ENCODE measurements at places on chromosomes 7 and 10.
A peak's percentile ranks its signal among the peaks of the same experiment; 100 is the strongest.

GRCh38 chr10:103451091-103451813 is 918 bp downstream of the CALHM2 start:
- peak; percentile 42 for DNase-seq

DNA sequence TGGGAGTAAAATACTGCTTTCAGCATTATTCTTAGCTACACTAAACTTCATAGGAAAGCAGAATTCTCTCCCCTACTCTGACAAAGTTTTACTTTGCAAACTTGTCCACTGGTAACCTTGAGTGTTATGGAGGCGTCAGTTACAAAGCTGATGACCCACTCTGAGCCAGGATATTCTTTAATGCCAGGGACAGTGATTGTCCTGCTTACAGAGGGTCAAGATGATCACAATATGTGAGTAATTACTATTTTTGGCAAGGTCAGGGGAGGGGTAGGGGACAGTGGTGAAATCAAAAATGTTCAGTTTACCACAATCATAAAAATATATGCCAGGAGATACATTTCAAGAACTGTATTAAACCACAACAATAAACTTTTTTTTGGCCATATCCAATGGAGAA is 520.6 kb downstream of the SUGCT start:
- no peak for DNase-seq

GRCh38 chr10:44628921-44629320 is 244.0 kb upstream of the CXCL12 start:
- no peak for DNase-seq

DNA sequence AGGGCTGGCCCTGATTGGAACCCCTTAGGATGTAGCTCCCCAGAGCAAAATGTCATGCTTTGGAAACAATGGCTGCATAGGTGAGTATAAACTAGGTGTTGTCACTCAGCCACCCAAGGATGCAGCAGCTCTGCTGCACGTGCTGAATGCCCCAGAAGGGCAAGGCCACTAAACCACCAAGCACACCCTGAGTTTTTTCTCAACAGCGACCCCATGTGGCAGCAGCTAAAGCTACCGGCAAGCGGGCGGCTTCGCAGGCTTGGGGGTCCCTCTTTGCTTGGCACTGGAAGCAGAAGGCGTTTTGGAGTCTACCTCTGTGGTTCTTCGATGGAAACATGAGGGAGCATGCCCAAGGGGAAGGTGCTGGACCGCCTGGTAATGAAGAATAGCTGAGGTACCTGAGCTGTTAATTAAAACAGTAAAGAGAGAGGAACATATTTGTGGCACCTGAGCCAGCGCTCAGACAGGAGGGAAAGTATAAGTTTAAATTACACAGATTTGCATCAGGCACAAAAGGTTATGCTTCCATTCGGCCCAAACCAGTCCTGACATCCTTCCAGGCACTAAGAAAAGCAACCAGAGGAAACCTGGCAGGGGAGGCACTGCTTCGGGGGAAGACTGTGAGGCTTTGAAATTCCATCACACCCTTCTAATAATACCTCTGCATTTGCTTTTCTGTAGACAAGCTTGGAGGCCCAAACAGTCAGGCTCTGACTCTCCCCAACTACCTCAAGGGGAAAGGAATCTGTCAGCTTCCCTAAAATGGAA is 152.1 kb downstream of the GFRA1 start:
- DNase-seq, result no peak

DNA sequence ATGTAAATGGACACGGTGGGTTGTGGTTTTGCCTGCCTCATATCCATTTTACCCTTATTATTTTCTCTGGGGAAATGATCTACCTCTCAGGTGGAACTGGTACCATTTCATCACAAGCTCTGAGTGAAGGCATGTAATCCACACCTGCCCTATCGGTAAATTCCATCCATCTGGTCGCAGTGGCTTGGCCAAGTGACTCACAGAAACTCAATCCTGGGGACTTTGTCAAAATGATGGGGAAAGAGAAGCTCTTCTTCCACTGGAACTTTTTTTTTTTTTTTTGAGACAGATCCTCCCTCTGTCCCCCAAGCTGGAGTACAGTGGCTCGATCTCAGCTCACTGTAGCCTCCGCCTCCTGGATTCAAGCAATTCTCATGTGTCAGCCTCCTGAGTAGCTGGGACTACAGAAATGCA is 48.2 kb upstream of the ANKRD1 start:
- DNase-seq, result no peak

DNA sequence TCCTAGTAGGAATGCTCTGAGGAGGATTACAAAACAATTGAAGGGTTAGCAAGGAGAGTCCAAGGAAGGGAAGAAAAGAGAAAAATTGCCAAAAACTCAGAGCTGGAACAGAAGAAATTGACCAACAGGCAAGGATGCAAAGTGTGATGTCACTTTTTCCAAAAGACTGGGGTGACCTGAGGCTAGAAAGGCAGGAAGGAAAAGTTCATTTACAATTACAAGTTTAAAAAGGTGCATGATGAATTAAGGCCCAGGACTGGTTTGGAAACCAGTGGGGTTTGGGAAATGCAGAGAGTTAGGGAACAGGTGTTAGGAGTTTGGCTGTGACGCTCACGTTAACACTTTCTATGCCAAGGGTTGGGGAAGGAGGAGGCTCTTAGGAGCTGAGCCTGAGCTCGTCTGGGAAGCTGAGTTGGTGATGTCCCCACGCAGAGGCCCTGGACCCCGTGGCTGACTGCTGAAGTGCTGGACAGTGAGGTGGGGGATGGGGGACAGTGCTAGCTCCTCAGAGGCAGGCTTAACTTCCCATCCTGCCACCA is 92.6 kb upstream of the PODXL start:
- DNase-seq, result no peak

GRCh38 chr10:131698986-131699385 is 201.8 kb upstream of the PPP2R2D start:
- no peak for DNase-seq

DNA sequence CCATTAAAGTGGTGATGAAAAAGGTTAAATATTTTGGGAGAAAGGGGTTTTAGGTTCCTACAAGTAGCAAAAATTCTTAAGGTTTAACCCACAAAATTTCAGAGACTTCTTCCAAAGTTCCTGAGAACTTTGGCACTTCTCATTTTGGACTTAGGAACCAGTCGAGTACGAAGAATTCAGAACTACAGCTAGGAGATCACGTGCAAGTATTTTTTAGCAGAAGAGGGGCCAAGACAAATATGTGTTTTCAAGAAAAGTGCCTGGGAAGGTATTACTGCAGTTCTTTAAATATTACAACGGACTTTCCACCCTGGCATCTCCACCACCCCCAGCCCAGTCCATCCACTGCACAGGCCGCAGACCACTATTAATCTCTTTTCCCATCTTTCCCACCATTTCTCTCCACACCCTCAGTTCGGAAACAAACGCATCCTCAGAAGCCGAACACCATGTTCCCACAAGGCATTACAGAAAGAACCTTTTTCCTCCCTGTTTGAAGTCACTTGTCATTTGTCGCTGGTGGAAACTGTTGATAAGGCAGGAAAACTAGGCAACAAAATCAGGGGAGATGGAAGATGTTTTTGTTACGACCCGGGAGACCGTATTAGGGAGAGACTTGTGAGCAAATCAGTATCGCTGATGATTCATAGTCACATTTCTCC is 7.1 kb downstream of the INHBA start:
- DNase-seq, result peak; percentile 49

- DNase-seq, result no peak
Measured at GRCh38 chr10:80480852-80481251, 26.7 kb downstream of the TSPAN14 start.

GRCh38 chr10:3835770-3836169 is 50.8 kb upstream of the KLF6 start:
- DNase-seq, result peak; percentile 39

DNA sequence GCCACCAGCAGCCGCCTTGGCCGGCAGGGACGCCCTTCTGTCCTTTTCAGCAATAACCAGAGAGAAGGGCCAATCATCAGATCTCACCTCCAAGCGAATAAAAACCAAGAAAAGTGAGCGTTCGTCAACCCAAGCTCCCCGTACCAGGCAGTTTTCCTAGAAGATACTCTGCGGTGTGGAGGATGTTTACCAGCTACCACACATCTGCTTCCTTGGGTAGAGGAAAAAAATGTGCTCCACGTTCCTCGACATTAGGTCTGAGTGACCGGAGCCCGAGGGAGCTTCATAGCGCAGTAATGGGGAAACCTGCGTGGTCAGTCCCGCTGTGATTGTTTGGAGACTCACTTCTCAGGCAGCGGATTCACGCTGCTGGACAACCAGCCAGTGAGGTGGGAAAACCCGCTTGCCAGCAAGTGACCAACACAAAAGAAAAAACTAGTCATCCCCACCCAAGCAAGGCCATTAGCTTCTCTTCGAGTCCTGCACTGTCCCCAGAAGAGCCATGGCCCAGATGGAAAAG is 73.0 kb downstream of the ZRANB1 start:
- no peak for DNase-seq

DNA sequence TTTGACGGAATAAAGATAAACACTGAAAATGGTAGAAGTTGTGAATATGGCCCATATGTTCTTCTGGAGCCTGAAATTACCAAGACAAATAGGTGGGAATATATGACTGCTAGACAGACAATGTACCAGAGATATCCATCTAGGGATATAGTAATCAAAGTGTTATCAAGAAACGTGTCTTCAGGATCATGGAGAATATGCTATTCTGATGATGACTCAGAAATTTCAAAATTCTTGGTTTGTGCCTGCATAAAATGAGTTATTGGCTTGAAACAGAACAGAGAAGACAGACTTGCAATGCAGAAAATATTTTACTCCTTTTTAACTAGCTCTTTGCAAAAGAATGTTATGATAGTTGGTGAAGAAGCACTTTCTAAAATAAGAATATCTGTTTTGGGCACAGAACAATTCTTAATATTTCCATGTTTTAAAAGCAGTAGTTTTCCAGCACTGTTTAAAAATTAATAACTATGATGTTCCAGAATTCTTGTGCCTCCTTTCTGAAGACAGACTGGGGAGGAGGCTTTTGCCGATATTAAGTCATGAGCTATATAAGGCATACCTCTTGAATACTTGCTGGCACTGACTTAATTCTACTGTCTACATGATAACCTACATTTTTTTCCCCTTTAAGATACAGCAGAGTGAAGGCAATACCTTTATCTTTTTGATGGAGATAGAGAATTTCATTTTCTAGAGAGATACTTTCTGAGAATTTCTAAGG is 34.4 kb upstream of the CABCOCO1 start:
- no peak for DNase-seq

DNA sequence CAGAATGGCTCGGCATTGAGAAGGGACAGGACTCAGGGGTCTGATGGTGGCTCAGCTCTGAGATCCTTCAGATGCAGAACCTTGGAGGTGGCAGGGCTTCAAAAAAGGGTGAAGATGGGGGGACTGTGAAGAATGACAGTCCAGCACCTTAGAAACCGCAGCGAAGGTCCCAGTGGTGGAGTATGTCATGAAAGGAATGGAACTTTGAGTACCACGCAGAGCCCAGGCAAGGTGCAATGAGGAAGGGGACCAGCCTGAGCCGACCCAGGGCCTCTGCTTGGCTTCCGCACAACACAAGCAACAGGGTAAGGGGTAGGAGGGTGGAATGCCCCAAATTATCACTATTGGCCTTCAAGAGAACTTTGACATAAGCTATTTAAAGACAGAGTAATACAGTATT is 8.2 kb upstream of the GPAM start:
- DNase-seq, result no peak

GRCh38 chr7:128938544-128939074 is 882 bp downstream of the IRF5 start:
- DNase-seq, result no peak

- no peak for DNase-seq
Measured at GRCh38 chr7:91235211-91235832, 28.9 kb upstream of the FZD1 start.

- no peak for DNase-seq
Measured at GRCh38 chr10:71448146-71448545, 51.4 kb downstream of the CDH23 start.

DNA sequence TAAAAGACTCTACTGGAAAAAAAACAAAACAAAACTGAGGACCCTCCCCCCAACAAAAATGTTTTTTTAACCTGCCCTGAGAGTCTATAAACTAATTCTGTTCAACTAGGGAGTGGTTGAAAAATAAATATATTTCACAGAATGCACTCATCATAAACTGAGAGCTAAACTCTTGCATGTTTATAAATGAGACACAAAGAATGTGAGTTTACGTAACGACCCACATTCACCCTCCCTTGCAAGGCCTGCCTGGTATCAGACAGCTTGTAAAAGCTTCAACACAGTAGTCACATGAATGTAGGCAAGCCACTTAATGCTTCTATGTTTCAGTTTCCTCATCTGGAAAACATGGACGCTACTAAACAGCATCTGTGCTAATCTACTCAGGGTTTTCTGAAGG is 50.3 kb downstream of the JAZF1 start:
- DNase-seq, result no peak

DNA sequence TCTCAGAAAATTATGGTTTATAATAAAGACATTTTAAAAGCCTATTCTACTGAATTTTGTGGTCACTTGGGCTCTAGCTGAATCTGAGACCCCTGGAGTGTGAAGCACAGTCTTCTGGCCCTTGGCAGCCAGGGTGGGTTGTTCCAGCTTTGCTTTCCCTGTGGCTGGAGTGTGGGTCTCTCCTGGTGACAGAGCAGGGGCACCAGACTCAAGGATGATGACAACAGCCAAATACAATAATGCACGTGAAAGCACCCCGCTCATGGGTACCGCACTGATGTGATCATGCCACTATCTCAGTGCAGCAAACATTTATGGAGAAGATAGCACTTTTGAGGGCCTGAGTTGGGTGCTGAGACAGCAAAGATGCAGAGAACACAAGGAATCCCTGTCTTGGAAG is 134.8 kb upstream of the ADAM12 start:
- DNase-seq, result no peak

- DNase-seq, result no peak
Measured at GRCh38 chr7:17680943-17681351, 259.3 kb downstream of the SNX13 start.

DNA sequence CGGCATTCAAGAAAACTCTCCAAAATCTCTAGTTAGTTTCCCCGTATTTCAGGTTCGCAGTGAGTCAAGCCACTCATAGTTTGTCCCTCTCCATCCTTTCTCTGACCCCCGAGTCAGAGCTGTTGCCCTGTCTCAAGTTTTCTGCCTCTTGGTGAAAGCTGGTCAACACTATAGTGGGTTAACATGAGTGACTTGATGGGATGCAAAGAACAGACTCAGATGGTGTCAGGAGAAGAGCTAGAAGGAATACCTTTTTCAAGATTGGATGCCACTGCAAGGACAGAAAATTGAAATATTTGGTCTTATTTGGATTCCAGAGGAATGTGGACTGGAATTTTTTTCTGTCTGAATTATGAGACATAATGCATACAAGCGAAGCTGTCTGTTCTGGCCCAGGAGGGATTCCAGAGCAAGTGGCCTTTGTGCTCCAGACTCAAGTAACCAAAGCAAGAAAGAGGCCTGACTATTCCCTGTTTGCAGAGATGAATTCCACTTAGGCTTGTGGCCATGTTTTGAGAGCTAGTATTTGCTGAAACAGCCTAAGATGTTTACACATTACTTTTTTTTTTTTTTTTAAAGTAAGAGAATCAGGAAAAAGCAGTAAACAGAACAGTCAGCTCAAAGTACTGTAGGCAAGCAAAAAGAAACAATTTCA is 67.4 kb downstream of the VWC2 start:
- DNase-seq, result no peak

All from Ammon's horn (tissue), 1 donor.